Cortex of kidney (tissue), 1 donor: ENCODE measurements at places on chromosomes 3 and 15.

GRCh38 chr3:15768421-15769255 lies 29.1 kb downstream of the ANKRD28 start:
- DNase-seq = no peak

- no peak for DNase-seq
These were observed 187.3 kb upstream of the TSC22D2 start for GRCh38 chr3:150220799-150221198.

GRCh38 chr3:135871311-135871710 lies 94.2 kb upstream of the PPP2R3A start:
- DNase-seq = no peak

- no peak for DNase-seq
These were observed 53.4 kb downstream of the UBE2E1 start for GRCh38 chr3:23859012-23859743.

DNA sequence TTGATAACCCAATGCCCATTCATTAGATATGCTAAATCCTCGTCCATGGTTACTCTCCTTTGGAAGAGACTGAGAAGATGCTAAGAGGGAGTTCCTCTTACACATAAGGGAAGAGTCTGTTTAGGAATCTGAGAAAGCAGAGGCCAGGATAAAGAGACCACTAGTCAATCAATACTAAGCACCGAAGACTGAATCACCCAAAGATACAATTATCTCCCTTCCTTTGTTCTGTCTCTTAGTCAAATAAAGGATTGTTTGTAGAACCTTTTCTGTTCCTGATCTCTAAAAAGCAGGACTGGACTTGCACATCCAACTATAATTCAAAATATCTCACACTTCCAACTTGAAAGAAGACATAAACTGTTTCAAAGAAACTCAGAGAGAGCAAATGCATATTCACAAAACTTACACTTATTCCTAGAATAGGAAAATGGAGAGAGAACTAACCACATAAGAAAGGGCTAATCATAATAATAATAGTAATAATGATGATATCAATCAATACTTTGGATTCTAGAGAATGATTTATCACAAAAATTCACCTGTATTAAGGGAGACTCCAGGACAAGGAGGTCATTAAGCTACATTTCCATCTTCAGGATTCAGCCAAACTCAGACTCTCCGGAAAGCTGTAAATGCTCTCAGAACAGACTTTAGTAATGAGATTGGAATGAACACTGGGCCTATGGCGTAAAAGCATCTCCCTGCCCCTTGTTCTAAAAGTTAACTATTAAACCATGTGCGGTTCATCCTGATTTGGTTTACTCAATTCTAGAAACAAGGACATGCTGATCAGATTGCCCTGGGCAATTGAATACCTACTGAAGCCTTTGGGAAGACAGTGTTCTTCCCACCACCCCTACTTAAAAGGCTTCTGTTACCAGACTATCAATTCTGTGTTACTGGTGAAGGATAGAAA lies 401.5 kb downstream of the ZBTB20 start:
- no peak for DNase-seq

DNA sequence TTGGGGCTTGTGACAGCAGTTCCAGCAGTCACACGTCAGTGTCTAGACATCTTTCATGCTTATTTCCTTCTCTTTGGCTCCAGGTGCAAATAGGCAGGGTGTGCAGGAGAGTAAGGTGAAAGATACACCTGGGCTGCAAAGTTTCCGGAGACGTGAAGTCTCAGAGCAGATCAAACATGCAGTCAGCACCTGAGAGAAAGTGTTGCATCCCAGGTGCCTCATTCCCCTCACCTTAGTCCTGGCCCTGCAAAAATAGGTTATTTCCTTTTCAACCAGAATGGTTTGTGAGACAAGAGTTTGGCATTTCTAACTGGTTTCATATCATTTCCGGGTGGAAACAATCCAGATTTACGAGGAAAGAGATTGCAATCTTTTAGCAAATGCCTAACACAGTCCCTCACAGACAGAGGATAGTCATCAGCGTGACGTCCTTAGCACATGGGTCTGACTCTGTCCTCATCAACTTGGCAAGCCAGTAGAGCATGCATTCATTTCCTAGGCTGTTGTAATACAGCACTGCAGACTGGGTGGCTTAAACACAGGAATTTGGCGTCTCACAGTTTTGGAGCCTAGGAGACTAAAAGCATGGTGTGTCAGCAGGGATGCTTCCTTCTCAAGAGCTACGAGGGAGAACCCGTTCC lies 58.2 kb upstream of the ARRDC4 start:
- DNase-seq = no peak

DNA sequence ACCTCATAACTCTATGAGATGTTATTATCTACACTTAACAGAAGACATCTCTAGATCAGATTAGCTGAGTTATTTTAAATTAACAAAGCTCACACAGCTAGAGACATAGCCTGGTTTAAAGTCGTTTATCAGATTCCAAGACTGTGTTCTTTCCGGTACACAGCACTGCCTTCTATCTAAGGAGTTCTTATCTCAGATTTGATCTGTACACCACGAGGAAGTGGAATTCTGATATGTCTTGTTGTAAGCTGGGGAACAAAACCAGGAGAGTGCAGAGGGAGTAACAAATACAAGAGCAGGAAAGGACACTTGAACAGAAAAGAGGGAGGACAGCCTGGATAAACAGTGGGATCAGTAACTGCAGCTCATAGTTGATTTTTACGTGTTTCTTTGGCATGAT lies 61.7 kb upstream of the KCNMB2 start:
- DNase-seq = no peak

GRCh38 chr15:89912145-89912673 lies 543 bp downstream of the ARPIN start:
- no peak for DNase-seq

- DNase-seq = no peak
These were observed at the start of the genes FOXL2 and FOXL2NB for GRCh38 chr3:138946663-138947494. TSS of gene FOXL2 (minus strand) at chr3:138947137. CDS start at chr3:138946722, 415 bp downstream. TSS of gene FOXL2NB (plus strand) at chr3:138947217. CDS start at chr3:138947365, 148 bp downstream.

DNA sequence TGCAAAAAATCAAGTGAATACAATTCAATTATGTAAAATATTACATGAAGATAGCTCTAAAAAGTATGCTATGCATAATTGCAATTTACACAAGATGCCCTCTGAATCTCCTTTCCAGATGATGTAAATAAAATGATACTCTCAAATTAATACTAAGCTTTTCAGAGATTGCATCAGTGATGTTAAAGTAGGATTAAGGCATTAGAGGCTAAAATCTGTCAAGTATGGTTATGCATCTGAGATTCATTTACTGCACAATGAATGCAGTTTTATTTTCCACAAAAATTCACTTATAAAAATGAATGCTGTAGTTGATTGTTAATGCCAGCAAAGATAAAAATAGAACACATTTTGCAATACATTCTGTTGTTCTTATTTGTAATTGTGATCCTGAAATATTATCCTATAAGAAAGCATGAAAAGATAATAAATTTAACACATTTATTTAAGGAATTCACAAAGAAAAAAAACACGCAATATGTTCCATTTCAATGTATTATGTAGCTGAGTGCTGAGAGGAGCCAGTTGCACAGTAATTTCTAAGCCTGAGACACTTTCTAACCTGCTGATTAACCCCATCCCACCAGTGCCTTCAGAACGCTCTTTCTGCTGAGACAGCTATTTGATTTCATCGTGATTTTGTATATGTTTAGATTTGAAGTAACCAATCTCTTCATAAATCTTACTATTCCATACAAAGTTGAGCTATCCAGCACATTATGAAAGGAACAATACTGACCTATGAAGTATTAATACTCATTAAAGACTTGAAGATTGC lies 224.4 kb downstream of the CADM2 start:
- DNase-seq = no peak

- no peak for DNase-seq
These were observed 1105.9 kb downstream of the NAALADL2 start for GRCh38 chr3:175965036-175965435.

- DNase-seq = no peak
These were observed 84.1 kb downstream of the CCNL1 start for GRCh38 chr3:157075693-157076420.

GRCh38 chr15:45129651-45130129 lies at the start of the genes DUOX1 and DUOXA1:
TSS of gene DUOX1 (plus strand) at chr15:45129994. CDS start at chr15:45131967, 1,973 bp downstream.
TSS of gene DUOXA1 (minus strand) at chr15:45129879. CDS start at chr15:45123014, 6,865 bp downstream.
- DNase-seq = no peak

DNA sequence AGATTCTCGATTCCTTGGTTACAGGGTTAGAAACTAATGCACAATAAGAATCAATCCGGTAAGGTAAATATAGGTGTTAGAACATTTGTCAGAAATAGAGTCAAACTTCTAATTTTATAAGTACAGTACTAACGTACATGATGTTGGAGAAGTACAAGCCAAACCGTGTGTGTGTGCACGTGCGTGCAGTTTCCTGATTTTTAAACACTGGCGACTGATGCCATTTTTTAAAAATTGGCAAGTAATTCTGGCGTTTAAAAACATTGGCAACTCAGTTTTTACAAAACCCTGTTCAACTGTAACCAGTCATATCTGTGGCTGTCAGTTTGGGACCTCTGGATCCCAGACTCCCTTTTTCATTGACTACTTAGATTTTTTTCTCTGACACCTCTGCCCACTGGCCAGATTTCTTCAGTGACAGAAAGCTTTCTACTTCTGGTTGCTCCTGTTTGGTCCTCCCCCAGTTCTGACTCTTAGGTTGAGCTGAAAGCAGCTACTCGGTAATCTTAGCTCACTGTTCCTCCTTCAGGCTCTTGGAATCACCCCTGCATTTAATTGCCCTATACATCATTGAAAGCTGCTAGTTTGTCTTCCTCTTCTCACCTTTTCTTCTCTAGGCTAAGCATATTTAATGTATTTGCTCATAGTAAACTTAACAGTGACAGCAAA lies 843 bp downstream of the ATG7 start:
- DNase-seq = no peak

- no peak for DNase-seq
These were observed 125.6 kb downstream of the PLOD2 start for GRCh38 chr3:146035366-146035765.

DNA sequence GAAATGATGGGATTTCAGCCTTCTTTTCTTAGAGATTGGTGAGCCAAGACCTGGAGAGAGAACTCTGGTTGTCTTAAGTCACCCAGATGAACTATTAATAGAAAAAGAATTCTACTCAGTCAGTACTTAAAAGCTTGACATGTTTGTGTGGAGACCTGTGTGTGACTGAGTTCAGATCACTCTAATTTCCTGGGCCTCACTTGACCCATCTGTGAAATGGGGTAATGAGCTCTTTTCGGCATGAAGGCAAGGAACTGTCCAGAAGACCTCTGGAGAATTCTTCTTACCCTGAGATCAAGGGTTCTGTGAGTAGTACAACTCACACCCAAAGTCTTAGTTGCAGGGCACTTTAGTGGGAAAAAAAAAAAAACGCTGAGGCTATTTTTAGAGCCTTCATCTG lies 92.9 kb downstream of the LPP start:
- DNase-seq = no peak

DNA sequence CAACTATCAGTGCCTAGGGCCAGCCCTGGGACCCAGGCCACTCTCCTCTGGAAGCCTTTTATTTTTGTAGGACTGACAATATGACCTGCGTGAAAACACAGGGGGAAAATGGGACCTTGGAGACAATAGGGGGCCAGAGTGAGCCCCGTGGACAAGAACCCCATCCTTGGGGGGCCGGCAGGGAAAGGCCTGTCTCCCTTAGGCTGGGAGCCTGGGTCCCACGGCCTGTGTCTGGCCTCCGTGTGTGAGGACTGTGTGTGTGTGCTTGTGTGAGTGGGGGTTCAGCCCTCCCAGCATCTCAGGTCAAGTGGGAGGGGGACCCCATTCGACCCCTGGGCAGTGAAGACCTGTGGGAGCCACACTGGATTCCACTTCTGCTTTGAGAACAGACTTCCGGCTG lies 53.3 kb downstream of the EXOG start:
- DNase-seq = no peak

DNA sequence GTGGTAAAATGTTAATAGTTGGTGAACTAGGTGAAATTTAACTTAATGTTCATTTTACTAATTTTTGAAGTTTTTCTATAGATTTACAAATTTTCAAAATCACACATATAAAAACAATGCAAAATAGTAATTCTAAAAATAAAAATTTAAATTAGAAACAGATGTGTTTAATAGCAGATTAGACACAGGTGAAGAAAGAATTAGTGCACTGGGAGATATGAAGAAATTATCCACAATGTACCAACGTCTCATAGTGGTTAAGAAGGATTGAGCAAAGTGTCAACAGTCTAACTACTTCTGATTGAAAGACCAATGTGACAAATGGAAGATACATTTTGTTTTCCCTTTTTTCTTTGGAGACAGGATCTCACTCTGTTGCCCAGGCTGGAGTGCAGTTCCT lies 26.5 kb downstream of the SPG11 start:
- no peak for DNase-seq

- DNase-seq = no peak
These were observed 7.9 kb downstream of the RAP2B start for GRCh38 chr3:153169793-153170383.

- no peak for DNase-seq
These were observed 38.7 kb downstream of the CHSY1 start for GRCh38 chr15:101213147-101213546.

DNA sequence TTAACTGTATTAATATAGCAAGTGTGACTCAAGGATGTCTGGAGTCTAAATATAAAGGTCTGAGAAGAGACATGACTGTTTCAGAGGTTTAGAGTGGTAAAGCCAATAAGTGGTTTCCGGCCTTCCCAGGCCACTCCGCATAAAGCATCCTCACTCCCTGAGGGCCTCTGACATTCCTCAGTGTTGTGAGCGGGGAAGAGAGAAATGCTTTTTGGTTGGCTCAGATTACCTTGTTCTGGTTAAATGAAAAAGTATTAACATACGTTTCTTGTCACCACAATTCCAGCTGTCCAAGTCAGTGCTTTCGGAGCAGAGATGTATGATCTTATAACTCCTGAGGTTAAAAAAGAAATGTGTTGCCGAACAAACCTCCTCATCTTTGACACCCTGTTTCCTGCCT lies 103.8 kb downstream of the RBMS3 start:
- DNase-seq = no peak

DNA sequence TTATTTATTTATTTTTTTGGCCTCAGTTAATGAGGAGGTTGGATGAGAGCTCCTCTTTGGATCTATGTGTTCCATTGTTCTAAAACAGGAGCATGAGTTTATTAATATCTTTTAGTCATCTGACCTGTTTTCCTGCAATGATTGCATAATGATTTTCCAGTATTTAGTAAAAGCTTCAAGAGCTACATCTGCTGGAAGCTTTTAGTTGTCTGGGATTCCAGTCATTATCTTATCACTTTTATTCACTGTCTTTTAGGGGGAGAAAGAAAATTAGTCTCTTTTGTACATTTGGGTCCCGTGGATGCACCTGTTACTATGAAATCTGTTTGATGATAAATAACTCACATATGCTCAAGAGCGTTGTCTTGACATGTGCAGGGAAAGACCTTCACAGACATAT lies 1270.0 kb downstream of the ROBO1 start:
- no peak for DNase-seq

DNA sequence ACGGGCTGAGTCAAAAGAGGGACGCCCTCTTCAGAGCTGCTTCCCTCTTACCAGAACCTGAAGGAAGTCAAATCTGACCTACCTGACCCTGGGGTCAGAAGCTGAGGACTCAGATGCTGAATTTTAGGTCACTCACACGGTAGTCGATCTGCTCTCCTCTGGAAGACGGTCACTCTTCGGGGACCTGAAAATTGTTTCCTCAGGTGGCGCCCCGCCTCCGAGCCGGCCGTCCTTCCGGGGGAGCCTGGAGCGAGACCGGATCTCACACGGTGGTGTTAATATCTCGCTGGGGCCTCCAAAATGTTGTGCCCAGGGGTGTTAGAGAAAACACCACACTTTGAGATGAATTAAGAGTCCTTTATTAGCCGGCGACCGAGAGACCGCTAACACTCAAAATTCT lies 737.2 kb downstream of the SI start:
- DNase-seq = no peak

- no peak for DNase-seq
These were observed 1.2 kb upstream of the EDEM1 start for GRCh38 chr3:5186089-5186857.
